ENCODE measurements at places on chromosomes 2 and 18. TPM values are rescaled to one million over a fixed set of nuclear protein-coding genes. Genes with fewer than 3 reads are reported as not detected.

Gene OTOS
- total RNA-seq = not detected

GRCh38 chr2:119455066-119455718, 23.5 kb downstream of the TMEM37 start:
- DNase-seq = no peak

Gene CIDEA
- total RNA-seq = not detected

DNA sequence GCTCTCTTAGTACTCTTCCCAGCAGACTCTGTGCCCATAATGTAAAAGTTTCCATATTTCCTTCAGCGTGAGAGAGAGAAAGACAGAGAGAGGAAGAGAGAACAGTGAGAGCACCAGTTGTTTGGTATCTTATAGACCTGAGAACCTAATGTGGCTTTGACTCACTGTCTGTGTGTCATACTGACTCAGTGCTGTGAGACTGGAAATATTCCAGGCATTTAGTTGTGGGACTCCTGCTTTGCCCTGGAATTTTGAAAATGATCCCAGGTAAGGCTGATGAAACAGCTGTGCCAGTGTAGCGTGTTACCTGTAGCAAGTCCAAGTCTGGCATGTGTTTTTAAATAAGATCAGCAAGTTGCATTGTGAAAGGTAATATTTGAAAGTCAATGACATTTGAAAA, 87.9 kb upstream of the KCNH7 start:
- no peak for DNase-seq

GRCh38 chr2:222733846-222734702, 62.6 kb downstream of the MOGAT1 start:
- no peak for DNase-seq

Gene ASTL
- total RNA-seq = 12.2 TPM

GRCh38 chr2:65033178-65033577, 23.0 kb upstream of the CEP68 start:
- DNase-seq = no peak

- DNase-seq = no peak
Measured at GRCh38 chr2:180061085-180061484, 54.0 kb upstream of the CWC22 start.

Gene FHL2
- 0.80 TPM for total RNA-seq
